Left cardiac atrium (tissue), 4 donors: ENCODE measurements at places on chromosomes 3 and 15. TPM values are rescaled to one million over a fixed set of nuclear protein-coding genes. Genes with fewer than 3 reads are reported as not detected.

GRCh38 chr3:41143421-41144031, 55.8 kb upstream of the CTNNB1 start:
- DNase-seq, result no peak

ANKRD63 gene
- 0.65 TPM for total RNA-seq

RTP3 gene
- total RNA-seq, result not detected

DNA sequence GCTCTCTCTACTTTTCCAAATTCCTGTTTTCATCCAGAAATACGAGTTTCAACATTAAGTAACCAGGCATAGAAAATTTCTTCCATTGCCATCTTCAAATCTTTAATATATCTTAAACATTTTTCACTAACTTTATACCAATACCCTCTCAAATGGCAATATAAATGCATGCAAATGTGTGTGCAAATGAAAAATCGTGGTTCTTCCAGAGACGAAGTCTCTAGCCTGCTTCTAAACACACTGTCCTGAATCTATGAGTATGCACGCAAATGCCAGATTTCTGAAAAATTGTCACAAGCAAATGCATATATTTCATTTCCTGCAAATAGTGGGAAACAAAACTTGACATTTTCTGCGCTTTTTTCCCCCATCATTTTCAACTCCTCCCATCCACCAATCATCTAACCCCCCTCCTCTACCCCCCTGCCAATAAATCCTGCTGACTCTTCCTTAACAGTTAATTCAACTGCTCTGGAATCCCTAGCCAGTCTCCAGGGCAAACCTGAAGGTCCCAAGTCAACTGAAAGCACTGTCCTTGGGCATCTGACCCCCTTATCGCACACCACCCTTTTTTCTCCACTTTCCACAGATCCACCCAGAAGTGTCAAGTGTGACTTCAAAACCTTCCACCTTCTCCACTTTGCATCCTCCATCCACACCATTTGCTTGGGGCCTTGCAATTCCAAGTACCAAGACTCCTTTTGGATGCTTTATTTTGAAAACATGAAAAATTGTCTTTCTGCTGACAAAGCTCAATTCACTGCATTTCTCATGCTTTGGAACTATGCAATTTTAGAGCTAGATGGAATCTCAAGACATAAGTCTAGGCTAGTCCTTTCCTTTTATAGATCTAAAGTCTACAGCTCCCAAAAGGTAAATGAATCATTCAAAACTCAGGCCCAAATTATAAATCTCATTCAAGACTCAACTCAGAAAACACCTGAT, 144.7 kb downstream of the OSBPL10 start:
- no peak for DNase-seq

GABRR3 gene
- not detected for total RNA-seq

CASR gene
- not detected for total RNA-seq

- no peak for DNase-seq
These were observed 101.7 kb downstream of the MEGF11 start for GRCh38 chr15:66151809-66152208.

GRCh38 chr3:18403061-18403460, 22.1 kb downstream of the SATB1 start:
- no peak for DNase-seq
